ENCODE measurements at places on chromosomes 7 and 10. TPM values are rescaled to one million over a fixed set of nuclear protein-coding genes. Genes with fewer than 3 reads are reported as not detected.

DNA sequence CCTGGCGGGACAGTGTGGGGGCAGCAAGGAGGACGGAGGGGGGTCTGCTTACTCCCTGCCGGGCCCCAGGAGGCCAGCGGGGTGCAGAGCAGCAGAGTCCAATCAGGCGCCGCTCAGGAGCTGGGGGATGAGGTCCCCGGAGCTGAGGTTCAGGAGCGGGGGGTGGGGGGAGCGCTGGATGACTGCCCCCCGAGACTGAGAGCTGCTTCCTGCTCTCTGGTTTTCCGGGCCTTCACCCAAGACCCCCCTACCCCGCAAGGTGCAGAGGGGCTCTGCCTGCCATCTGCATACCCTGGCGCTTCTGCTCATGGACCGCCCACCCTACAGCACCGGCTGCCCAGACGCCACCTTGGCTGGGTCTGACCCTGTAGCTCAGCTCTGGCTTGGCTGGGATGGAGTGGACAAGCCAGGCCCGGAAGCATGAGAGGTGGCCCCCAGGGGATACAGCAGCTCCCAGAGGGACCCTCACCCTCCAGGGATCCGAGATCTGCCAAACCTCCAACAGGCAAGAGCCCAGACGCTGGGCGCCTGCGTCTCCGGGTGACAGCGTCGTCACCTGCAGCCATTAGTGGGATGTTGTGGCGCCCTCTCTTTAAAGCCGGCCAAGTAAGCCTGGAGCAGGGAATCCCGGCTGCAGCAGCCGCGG is 930 bp downstream of the KNDC1 start:
- no peaks in the 10 kb centered on the region for H3K4me1 ChIP-seq
- H3K27ac ChIP-seq = no peak overlapping the region
- H3K27me3 ChIP-seq = peaks cover 6% of the 10 kb centered on the region
- H3K36me3 ChIP-seq = no peaks in the 10 kb centered on the region

DNA sequence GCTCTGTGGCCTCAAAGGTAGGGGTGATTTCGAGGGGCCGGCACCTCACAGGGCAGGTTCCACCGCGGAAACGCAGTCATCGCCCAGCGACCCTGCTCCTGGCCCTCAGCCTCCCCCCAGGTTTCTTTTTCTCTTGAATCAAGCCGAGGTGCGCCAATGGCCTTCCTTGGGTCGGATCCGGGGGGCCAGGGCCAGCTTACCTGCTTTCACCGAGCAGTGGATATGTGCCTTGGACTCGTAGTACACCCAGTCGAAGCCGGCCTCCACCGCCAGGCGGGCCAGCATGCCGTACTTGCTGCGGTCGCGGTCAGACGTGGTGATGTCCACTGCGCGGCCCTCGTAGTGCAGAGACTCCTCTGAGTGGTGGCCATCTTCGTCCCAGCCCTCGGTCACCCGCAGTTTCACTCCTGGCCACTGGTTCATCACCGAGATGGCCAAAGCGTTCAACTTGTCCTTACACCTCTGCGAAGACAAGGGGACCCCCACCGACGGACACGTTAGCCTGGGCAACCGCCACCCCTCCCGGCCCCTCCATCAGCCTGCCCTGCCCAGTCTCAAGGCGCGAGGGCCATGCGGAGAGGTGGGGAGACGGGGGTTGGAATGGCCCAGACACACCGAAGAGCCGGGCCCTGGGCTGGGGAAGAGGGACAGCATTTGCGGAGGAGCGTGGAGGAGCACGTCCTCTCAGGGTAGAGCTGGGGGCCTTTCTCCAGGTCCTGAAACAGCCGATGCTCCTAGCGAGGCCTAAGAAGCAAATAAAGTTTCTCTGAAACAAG is 6.0 kb downstream of the SHH start:
- H3K36me3 ChIP-seq = no peaks in the 10 kb centered on the region
- DNase-seq = no peak
- no peak overlapping the region for H3K27ac ChIP-seq
- peaks cover 5% of the 10 kb centered on the region for H3K4me1 ChIP-seq
- H3K27me3 ChIP-seq = peaks cover 23% of the 10 kb centered on the region

Gene MPP7
- total RNA-seq = 0.87 TPM

- H3K36me3 ChIP-seq = no peaks in the 10 kb centered on the region
- DNase-seq = no peak
- H3K4me1 ChIP-seq = no peaks in the 10 kb centered on the region
- no peak overlapping the region for H3K27ac ChIP-seq
- no peaks in the 10 kb centered on the region for H3K27me3 ChIP-seq
- no peak overlapping the region for H3K4me3 ChIP-seq
Observed at GRCh38 chr7:11527707-11528106, 304.3 kb downstream of the THSD7A start.

GRCh38 chr10:80468002-80468401 is 13.9 kb downstream of the TSPAN14 start:
- H3K4me1 ChIP-seq = peaks cover 78% of the 10 kb centered on the region
- H3K27me3 ChIP-seq = peaks cover 5% of the 10 kb centered on the region
- H3K36me3 ChIP-seq = peaks cover 10% of the 10 kb centered on the region
- no peak overlapping the region for H3K27ac ChIP-seq
- no peak overlapping the region for H3K4me3 ChIP-seq
- DNase-seq = no peak

Gene CPA2
- not detected for total RNA-seq

Gene CDK14
- total RNA-seq = 20.1 TPM

- H3K4me1 ChIP-seq = no peaks in the 10 kb centered on the region
- H3K36me3 ChIP-seq = no peaks in the 10 kb centered on the region
- H3K27ac ChIP-seq = no peak overlapping the region
- peaks cover 14% of the 10 kb centered on the region for H3K27me3 ChIP-seq
- DNase-seq = no peak
Observed at GRCh38 chr7:31020161-31020560, 31.9 kb upstream of the ADCYAP1R1 start.

GRCh38 chr7:77409005-77409738 is 7.0 kb downstream of the GSAP start:
- H3K27ac ChIP-seq = peak overlapping the region; percentile 85
- H3K4me3 ChIP-seq = peak overlapping the region; percentile 65
- no peaks in the 10 kb centered on the region for H3K36me3 ChIP-seq
- peaks cover 53% of the 10 kb centered on the region for H3K4me1 ChIP-seq

DNA sequence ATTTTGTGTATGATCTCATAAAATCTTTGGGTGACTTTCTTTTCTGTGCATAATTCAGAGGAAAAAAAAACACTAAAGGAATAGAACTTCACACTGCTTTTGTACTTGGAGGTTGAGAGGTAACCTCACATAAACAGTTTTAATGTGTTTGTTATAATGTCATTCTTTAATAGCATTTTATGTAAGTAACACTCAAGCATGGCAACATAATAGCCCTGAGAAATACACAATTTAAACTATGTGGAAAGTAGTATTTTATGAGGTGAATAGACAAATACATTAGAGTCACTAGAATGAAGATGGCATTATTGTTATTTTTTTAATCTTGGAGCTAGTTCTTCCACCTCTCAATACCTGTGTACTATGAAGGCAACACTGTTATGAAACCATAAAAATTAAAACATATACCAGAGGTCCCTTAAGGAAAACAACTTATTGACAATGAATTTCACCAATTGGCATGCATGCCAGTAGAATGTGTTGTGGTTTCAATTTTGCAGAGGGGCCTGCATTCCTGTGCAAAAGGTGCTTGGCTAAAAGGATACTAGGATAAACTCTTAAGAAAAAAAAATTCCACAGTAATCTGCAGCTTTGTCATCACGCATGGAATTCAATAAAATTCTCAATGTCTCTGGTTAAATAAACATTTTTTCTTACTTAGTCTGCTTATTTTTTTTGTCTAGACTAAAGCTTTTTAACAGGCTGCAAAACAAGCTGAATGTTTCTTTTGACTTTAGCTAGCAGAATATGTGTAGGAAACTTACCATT is 102.5 kb downstream of the CD36 start:
- H3K27ac ChIP-seq = no peak overlapping the region
- H3K4me1 ChIP-seq = peaks cover 65% of the 10 kb centered on the region
- H3K27me3 ChIP-seq = no peaks in the 10 kb centered on the region
- peak overlapping the region; percentile 68 for H3K4me3 ChIP-seq
- H3K36me3 ChIP-seq = peaks cover 33% of the 10 kb centered on the region

- DNase-seq = no peak
- H3K27me3 ChIP-seq = peaks cover 4% of the 10 kb centered on the region
- H3K4me3 ChIP-seq = no peak overlapping the region
Observed at GRCh38 chr10:78963074-78964034, 105.4 kb upstream of the ZMIZ1 start.

- no peak for DNase-seq
- peaks cover 2% of the 10 kb centered on the region for H3K36me3 ChIP-seq
- H3K27ac ChIP-seq = no peak overlapping the region
- H3K27me3 ChIP-seq = peaks cover 12% of the 10 kb centered on the region
Observed at GRCh38 chr10:103246324-103246723, 637 bp downstream of the RPEL1 start.

DNA sequence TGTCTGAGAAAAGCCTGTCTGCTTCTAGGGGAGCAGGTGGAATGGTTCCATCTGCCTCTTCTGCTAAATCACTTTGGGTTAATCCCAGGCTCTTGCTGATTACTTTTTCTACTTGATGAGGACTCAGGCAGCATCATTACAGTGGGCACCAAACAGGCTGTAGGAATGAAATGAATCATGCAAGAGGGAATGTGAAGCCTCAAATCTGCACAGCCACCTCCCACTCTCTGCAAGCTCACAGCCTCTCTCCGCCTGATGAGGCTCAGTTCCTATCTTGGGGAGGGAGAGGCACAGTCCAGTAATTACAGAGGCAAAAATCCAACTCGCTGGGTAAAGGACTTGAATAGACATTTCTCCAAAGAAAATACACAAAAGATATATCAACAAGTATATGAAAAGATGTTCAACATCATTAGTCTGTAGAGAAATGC is 34.0 kb downstream of the HSPA12A start:
- DNase-seq = peak; percentile 81
- H3K27me3 ChIP-seq = no peaks in the 10 kb centered on the region
- peaks cover 23% of the 10 kb centered on the region for H3K4me1 ChIP-seq
- peaks cover 10% of the 10 kb centered on the region for H3K36me3 ChIP-seq
- no peak overlapping the region for H3K4me3 ChIP-seq

DNA sequence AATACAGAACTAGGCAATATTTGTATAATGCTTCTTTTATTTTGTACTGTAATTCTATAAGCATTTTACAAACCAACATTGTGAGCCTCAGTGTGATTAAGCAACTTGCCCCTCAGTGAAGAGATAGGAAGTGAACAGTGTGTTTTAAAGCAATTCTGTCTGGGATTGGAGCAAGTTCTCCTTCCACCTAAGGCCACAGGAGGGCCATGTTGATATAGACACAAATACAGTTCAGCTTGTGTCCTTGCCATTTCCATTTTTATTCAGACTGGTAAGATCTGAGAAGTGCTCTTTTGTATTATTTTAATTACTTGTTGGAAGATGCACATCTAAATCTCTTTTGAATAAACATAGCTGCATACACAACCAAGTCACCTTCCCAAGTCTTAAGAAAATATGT is 416.3 kb upstream of the COBL start:
- H3K27ac ChIP-seq = no peak overlapping the region
- H3K4me1 ChIP-seq = no peaks in the 10 kb centered on the region
- no peaks in the 10 kb centered on the region for H3K36me3 ChIP-seq
- no peak for DNase-seq

- peak overlapping the region; percentile 31 for H3K4me3 ChIP-seq
- H3K27me3 ChIP-seq = peaks cover 3% of the 10 kb centered on the region
- no peak for DNase-seq
- no peak overlapping the region for H3K27ac ChIP-seq
Observed at GRCh38 chr10:122127943-122128342, 139.0 kb downstream of the TACC2 start.

Gene CXCL12
- total RNA-seq = 207 TPM

GRCh38 chr10:110547139-110547761 is 20.2 kb upstream of the SMC3 start:
- no peaks in the 10 kb centered on the region for H3K27me3 ChIP-seq
- H3K4me1 ChIP-seq = peaks cover 20% of the 10 kb centered on the region
- no peak overlapping the region for H3K4me3 ChIP-seq
- peak overlapping the region; percentile 1 for H3K27ac ChIP-seq
- peak; percentile 68 for DNase-seq

GRCh38 chr10:68023292-68023691 is 51.8 kb downstream of the HERC4 start:
- H3K4me3 ChIP-seq = no peak overlapping the region
- peaks cover 21% of the 10 kb centered on the region for H3K4me1 ChIP-seq
- peaks cover 60% of the 10 kb centered on the region for H3K36me3 ChIP-seq
- DNase-seq = no peak
- peaks cover 10% of the 10 kb centered on the region for H3K27me3 ChIP-seq

DNA sequence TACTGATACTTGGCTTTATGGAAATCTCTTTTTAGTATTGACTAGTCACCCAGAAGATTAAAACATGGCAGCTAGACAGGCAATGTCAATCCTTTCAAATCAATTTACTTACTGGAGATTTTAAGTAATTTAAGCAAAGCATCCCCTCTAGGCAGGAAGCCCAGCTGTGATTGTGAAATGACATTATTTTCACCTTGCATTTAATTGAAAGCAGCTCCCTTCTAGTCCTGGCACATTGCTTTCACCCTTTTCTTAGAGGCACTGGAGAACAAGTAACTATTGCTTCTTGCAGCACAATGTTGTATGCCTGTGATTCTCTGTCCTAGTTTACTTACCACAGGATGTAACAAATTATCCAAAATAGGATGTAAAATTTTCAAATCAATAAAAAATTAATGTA is 13.3 kb downstream of the ST7 start:
- H3K4me1 ChIP-seq = peaks cover 38% of the 10 kb centered on the region
- H3K4me3 ChIP-seq = no peak overlapping the region
- H3K36me3 ChIP-seq = peaks cover 7% of the 10 kb centered on the region
- no peaks in the 10 kb centered on the region for H3K27me3 ChIP-seq

- no peak overlapping the region for H3K4me3 ChIP-seq
- H3K4me1 ChIP-seq = no peaks in the 10 kb centered on the region
- no peaks in the 10 kb centered on the region for H3K36me3 ChIP-seq
- H3K27me3 ChIP-seq = peaks cover 46% of the 10 kb centered on the region
Observed at GRCh38 chr10:71564194-71564820, 155.3 kb downstream of the C10orf105 start.

DNA sequence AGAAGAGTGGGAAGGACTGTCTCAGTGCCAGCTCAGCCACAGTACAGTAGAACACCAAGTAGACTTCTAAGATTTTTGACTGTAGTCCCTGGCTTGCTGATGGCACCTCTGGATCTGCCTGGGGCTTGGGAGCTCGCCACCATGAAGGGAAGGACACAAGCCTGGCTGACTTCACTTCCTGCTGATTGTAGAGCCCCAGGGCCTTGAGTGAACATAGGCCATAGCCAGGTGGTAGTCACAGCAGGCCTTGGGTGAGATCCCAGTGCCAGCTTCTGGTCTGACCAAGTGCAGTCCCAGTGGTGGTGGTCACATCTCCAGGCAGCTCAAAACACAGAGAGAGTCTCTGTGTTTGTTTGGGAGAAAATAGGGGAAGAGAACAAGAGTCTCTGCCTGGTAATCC is 57.6 kb upstream of the HBP1 start:
- no peak overlapping the region for H3K4me3 ChIP-seq
- H3K36me3 ChIP-seq = no peaks in the 10 kb centered on the region
- no peak overlapping the region for H3K27ac ChIP-seq

GRCh38 chr10:124162774-124163354 is 69.5 kb upstream of the CHST15 start:
- peaks cover 7% of the 10 kb centered on the region for H3K36me3 ChIP-seq
- no peak overlapping the region for H3K27ac ChIP-seq
- no peak for DNase-seq
- no peak overlapping the region for H3K4me3 ChIP-seq

- DNase-seq = no peak
- no peaks in the 10 kb centered on the region for H3K4me1 ChIP-seq
- H3K36me3 ChIP-seq = no peaks in the 10 kb centered on the region
- no peak overlapping the region for H3K27ac ChIP-seq
- H3K4me3 ChIP-seq = no peak overlapping the region
Observed at GRCh38 chr7:11829954-11830353, 2.0 kb downstream of the THSD7A start.

- H3K4me1 ChIP-seq = peaks cover 17% of the 10 kb centered on the region
- no peak for DNase-seq
- no peaks in the 10 kb centered on the region for H3K36me3 ChIP-seq
- peaks cover 1% of the 10 kb centered on the region for H3K27me3 ChIP-seq
Observed at GRCh38 chr10:17128261-17128660, 1.4 kb downstream of the CUBN start.

Gene FFAR4
- total RNA-seq = not detected
